ENCODE measurements at places on chromosomes 1 and 21.

DNA sequence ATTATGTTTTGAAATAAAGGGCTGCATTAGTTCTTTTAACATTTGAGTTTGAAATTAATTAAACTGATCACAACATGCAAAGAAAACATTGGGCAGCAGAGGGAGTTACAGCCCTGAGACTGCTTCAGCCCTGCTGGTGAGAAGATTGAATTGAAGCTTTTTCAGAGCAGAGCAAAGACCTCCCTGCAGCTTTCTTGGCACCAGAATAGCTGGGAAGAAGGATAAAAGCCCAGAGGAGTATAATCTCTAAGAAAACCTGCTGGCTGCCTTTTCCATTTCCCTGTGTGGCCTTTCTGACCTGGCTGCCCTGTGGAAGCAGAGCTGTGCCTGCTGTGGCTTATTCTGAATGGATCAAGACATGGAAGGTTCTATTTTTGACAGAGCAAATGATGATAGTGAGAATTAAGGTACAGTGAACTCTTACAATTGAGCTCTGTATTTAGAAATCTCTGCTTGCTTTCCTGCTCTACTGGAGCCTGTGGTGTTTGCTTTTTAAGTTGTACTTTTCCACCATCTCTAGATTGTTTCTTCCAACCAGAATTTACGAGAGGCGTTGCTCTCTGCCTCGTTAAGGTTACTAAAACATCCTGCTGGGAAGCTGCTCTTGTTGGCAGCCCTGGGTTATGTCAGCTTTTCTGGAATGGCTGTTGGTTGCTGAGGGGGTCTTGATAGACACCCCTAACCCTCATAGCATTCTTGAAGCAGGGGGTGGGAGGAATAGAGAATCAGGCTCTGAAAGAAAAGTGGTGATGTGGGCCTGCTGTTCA is 9.9 kb downstream of the SNRPE start:
- no peak for DNase-seq

- DNase-seq = no peak
These were observed 65.4 kb downstream of the TIAM1 start for GRCh38 chr21:31278511-31279130.

GRCh38 chr1:27057801-27058625 is 45.4 kb upstream of the TENT5B start:
- DNase-seq = no peak

- DNase-seq = no peak
These were observed 178.1 kb downstream of the NTNG1 start for GRCh38 chr1:107318932-107319331.

DNA sequence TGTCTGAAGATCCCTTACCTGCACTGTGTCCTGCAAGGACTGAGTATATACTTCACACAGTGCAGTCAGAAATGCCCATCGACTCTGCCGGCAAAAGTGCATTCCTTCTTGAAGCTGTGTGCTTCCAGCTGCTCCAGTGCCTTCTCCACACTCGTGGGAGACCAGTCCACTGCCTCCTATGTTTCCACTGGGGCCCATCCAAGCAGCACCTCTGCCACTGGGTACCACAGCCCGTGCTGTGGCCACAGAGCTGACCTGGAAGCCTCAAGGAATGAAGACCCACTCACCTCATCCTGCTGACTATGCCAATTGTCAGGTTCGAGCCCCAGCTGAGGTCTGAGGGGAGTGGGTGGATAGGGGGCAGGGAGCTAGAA is 108.1 kb downstream of the GDAP2 start:
- no peak for DNase-seq

DNA sequence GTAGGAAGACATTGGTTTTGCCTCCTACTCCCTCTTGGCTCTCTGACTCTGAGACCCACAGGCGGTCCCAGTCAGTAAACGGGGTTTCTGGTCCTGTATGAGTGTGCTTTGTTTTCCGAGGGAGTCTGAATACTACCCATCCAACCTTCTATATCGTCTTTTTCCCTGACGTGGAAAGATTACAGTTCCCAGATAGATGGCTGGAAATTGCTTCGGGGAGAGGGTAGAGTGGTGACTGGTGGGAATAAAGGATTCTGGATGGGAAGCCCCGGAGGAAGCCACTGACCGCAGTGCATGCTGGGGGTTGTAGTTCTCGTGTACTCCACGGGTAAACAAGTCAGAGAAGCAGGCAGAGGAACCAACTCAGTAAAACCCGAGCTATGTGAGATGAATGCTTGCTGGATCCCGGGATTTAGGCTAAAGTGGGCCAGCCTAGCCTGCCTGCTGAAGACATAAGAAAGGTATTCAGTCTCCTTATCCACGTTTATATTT is 66.2 kb upstream of the IRF2BP2 start:
- DNase-seq = peak; percentile 50

- DNase-seq = no peak
These were observed 3.5 kb upstream of the SH3BGRL3 start for GRCh38 chr1:26276432-26276838.

DNA sequence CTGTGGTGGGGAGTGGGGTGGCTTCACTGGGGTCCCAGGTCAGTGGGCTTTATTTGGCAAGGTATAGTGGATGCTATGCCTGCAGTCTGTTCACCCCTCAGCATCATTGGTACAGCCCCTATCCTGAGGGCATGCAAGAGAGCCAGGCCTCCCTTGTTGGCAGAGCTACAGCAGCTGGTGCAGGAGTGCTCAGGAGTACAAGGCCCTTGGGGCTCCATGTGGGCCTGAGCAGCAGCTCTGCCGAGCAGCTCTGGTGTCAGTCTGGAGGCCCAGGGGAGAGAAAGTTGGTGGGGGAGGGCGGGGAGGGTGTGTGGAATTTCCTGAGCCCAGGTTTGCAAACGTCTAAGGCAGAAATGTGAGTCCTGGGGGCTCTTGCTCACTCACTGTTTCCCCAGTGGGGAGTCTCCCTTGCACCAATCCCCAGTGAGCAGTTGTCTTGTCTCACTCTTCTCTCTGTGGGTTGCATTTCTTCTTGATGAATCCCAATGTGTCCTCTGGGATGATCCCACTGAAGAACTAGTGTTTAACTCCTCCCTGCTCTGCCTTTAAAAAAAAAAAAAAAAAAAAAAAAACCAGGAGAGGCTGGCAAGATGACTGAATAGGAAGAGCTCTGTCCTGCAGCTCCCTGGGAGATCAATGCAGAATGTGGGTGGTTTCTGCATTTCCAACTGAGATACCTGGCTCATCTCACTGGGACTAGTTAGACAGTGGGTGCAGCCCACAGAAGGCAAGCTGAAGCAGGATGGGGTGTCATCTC is 39.5 kb upstream of the CYP4X1 start:
- DNase-seq = no peak

DNA sequence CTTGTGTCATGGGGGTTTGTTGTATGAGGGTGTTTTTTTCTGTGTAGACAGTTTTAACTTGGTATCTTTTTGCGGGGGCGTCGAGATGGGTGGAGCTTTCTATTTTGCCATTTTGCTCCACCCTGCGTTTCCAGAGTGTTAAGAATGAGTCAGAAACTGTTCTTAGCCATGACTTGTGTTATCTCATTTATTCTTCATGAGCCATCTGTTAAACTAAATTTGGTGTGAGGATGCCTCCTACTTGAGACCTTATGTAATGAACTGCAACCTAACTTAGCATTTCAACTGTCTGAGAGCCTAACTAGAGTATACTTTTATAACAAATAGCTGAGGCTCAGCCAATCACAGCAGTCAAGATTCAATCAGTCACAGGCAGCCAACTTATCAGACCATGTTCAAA is 1873.5 kb downstream of the NCAM2 start:
- DNase-seq = no peak

DNA sequence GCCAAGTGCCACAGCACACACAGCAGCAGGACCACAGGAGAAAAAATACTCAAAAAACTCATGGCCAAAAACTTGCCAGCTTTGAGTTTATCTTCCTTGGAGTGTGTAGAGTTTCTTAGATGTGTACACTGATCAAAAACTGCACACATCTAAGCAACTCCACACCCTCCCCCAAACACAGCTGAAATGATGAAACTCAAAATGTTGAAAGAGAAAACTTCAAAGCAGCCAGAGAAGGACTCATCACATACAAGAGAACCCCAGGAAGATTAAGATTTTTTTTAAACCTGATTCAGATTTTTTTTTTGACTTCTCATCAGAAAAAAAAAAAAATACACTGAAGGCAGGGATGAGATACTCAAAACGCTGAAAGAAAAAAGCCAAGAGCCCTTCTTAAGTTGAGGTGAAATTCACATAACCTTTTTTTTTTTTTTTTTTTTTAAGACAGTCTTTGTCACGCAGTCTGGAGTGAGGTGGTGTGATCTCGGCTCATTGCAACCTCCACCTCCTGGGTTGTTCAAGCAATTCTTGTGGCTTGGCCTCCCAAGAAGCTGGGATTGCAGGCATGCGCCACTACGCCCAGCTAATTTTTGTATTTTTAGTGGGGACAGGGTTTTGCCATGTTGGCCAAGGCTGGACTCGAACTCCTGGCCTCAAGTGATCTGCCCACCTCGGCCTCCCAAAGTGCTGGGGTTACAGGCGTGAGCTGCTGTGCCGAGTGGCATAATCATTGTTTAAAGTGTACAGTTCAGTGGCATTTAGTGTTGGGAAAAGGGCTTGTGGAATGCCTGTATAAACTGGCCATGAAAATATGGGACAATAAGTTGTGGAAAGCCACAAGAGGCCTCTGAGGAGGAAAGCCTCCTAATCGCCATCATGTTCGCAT is 20.9 kb upstream of the PDXK start:
- no peak for DNase-seq

DNA sequence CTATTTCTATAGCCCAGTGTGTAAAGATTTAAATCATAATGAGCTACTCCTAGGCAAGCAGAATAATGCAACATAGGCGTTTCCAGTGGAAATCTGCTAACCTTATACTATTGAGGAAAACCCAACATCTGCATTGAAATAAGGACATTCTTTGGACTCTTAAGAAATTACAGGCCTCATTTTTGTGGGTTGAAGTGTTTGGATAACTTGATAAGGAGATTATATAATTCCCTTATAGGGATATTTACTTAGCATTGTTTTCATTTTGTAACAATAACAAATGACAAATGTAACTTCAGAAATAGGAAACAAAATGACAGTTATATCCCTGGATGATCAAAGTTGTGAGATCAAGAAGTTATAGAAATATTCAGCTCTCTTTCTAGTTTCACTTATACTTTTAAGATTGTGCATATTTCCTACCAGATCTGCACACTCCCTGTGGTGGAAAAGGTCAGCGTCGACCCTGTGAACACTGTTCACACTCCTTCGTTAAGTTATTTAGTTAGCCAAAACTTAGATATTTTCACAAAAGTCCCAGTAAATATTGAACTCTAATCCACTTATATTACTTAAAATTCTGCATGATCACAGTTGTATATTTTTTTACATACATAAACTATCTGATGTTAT is 284.4 kb upstream of the C1orf105 start:
- no peak for DNase-seq

- DNase-seq = no peak
These were observed 64.1 kb upstream of the CACHD1 start for GRCh38 chr1:64405833-64406232.

GRCh38 chr1:231236938-231237337 is 4.1 kb upstream of the GNPAT start:
- no peak for DNase-seq

- DNase-seq = no peak
These were observed 178.1 kb upstream of the PBX1 start for GRCh38 chr1:164380893-164381292.

DNA sequence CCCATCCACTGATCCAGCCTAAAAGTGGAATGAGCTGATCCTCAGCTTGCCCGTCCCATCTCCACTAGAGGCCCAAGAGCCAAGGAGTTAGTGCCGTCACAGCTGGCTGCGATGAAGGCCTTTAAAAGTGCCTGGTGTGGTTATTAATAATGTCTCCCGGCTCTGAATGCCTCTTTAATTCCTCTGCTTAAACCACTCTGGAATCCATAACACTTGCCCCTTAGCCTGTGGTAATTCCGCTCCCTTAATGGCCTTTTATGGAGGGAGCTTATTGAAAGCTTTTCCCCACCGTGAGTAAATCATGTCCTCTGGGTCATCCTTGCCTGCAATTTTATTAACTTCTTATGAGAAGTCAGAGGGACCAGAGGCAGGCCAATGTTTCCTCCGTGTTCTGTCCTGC is 55.4 kb downstream of the UBIAD1 start:
- no peak for DNase-seq

DNA sequence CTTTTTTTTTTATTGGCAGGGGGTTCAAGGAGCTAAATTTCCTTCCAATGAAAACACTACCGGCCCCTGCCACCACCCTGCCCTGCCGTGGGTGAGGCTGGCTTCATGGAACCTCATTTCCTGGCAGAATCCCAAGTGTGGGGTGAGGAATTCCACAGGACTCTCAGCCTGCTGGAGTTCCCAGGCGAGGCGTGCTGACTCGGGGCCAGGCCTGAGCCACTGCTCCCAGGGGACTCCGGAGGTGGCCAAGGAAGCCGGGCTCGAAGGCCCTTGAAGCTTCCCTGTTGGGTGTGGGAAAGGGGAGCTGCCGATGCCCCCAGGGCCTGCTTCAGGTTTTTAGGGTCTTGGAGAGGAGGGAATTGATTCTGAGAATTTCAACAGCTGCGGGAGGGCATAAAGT is 95.3 kb upstream of the ACTRT2 start:
- DNase-seq = no peak

DNA sequence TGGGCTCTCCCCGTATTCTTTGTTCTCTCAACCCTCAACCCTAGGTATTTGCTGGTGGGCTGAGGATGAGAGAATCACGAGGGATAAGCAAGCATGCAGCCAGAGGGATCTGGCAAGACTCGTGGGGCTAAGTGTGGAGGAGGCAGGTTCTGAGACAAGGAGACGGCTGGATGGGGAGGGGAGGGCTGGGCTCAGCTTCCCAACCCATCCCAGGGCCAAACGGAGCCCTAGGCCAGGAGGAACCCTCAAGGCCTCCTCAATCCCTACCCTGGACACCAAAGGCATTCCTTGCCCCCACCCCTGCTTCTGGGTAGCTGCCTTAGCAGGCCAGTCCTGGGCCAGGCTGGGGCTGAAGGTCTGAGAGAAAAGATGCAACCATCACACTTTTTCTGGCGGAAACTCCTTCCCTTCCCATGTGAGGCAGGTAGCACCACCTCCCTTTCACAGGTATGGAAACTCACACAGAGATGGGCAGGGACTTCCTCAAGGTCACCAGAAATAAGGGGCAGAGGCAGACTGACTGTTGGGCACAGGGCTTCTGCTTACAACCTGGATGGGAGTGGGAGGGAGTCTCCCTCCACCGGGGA is 6.2 kb downstream of the MEF2D start:
- DNase-seq = no peak

DNA sequence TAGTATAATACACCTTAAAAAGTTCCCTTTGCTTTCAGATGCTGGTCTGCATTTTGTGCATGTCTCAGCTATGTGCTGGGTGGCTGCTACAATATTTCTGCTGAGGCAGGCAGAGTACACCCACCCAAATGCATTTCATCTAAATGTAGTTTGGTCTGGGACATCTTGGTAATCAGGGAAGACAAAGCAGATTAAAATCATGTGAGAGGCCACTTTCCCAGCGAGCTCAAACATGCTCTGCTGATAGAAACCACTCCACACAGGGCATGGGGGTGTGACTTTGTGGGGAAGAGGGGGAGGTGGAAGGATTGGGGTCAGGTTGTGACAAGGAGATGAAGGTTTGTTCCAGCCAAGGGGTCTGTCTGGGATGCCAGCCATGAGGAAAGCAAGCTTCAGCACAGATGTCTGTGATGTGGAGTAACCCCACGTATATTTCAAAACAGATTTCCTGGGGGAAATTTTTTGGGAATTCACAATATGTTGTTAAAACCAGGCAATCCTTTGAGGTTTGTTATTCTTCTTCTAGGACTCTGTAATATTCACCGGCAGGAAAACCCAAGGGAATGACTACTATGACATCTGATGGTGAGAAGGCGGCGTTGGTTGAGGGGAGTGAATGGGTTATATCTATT is 255.1 kb upstream of the FGGY start:
- DNase-seq = no peak

- no peak for DNase-seq
These were observed 8.7 kb upstream of the OXCT2 start for GRCh38 chr1:39779821-39780220.

- DNase-seq = no peak
These were observed 90.9 kb downstream of the GIPC2 start for GRCh38 chr1:78136680-78137079.

Measured in stimulated activated CD4-positive, alpha-beta T cell treated with anti-CD3 and anti-CD28 coated beads, Interleukin-12 subunit alpha, Interleukin-12 subunit beta, amount 100 ng/mL, for 48 hours (primary cell).